ENCODE measurements at places on chromosomes 5 and 9.
A peak's percentile ranks its signal among the peaks of the same experiment; 100 is the strongest.

DNA sequence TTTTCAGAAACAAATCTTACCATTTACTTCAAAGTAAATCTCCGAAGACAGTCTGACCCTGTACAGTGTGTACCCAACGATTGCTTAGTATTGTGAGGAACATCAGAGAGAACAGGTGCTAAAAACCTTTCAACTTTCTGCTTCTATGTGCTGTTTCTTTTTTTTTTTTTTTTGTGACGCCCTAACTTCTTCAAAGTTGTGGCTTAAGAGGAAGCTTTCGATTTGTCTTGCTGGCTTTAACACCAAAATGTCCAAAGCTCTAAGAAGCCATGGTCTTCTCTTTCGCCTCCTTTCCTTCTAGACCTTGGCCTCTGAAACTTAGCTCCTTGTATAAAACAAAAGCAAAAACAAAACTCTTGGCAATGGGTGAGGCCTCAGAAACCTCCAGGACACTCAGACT lies 1.2 kb downstream of the TNFSF8 start:
- peaks cover 46% of the 10 kb centered on the region for H3K4me1 ChIP-seq
- H3K36me3 ChIP-seq: no peaks in the 10 kb centered on the region
- H3K27me3 ChIP-seq: no peaks in the 10 kb centered on the region
- peak overlapping the region; percentile 44 for H3K27ac ChIP-seq

- no peak overlapping the region for H3K4me3 ChIP-seq
- DNase-seq: no peak
- no peaks in the 10 kb centered on the region for H3K36me3 ChIP-seq
- no peak overlapping the region for H3K27ac ChIP-seq
- H3K27me3 ChIP-seq: no peaks in the 10 kb centered on the region
- H3K4me1 ChIP-seq: no peaks in the 10 kb centered on the region
These were observed 76.5 kb downstream of the NR6A1 start for GRCh38 chr9:124694414-124695279.

- no peak for DNase-seq
- H3K4me1 ChIP-seq: peaks cover 88% of the 10 kb centered on the region
- H3K36me3 ChIP-seq: peaks cover 11% of the 10 kb centered on the region
- peak overlapping the region; percentile 79 for H3K4me3 ChIP-seq
These were observed 15.0 kb downstream of the STK10 start for GRCh38 chr5:172172912-172173563.

DNA sequence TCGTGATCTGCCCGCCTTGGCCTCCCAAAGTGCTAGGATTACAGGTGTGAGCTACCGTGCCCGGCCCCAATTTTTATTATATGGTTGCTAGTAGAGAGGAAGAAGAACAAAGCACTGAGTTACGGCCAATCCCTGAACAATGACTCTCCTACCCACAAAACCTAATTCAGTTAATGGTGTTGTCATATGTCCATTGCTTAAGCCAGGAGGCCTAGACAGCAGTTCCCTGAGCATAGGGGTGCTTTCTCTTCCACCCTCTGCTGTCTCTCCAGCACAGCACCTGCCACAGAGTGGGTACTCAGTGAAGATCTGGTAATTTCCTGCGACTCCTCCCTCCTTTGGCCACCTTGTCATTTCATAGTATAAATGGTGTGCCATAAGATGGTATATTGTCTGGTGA lies 21.4 kb upstream of the LTC4S start:
- no peak for DNase-seq
- no peaks in the 10 kb centered on the region for H3K4me1 ChIP-seq
- H3K4me3 ChIP-seq: no peak overlapping the region
- no peaks in the 10 kb centered on the region for H3K27me3 ChIP-seq
- no peak overlapping the region for H3K27ac ChIP-seq

GRCh38 chr5:72130351-72130761 lies 23.1 kb downstream of the MAP1B start:
- H3K36me3 ChIP-seq: no peaks in the 10 kb centered on the region
- no peaks in the 10 kb centered on the region for H3K4me1 ChIP-seq
- no peak overlapping the region for H3K27ac ChIP-seq
- H3K27me3 ChIP-seq: peaks cover 4% of the 10 kb centered on the region
- no peak overlapping the region for H3K4me3 ChIP-seq

DNA sequence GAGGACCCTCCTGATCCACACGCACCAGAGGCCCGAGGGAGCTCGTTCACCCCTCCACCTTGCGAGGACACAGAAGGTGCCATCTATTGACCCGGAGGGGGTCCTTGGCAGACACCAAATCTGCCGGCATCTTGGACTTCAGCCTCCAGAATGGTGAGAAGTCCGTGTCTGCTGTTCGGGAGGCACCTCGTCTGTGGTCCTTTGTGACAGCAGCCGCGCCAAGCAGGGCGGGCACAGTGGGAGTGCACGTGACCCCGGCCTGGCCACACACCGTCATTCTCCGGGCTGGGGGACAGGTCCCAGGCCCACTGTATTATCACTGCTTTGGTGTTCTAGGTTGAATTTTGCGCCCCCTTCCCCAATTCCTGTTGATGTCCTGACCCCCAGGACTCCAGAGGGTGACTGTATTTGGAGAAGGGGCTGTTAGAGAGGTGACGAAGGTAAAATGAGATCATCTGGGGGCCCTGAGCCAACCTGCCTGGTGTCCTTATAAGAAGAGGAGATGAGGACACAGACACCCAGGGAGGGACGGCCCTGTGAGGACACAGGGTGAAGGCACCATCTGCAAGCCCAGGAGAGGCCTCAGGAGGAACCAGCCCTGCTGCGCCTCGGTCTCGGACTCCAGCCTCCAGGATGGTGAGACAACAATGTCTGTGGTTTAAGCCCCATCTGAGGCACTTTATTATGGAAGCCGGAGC lies 15.7 kb downstream of the LPCAT1 start:
- no peak overlapping the region for H3K4me3 ChIP-seq
- H3K36me3 ChIP-seq: peaks cover 10% of the 10 kb centered on the region
- peak; percentile 41 for DNase-seq
- no peaks in the 10 kb centered on the region for H3K27me3 ChIP-seq

- no peaks in the 10 kb centered on the region for H3K27me3 ChIP-seq
- no peaks in the 10 kb centered on the region for H3K4me1 ChIP-seq
- no peak overlapping the region for H3K4me3 ChIP-seq
- H3K36me3 ChIP-seq: no peaks in the 10 kb centered on the region
- H3K27ac ChIP-seq: no peak overlapping the region
These were observed 80.6 kb downstream of the SPEF2 start for GRCh38 chr5:35698047-35698808.

DNA sequence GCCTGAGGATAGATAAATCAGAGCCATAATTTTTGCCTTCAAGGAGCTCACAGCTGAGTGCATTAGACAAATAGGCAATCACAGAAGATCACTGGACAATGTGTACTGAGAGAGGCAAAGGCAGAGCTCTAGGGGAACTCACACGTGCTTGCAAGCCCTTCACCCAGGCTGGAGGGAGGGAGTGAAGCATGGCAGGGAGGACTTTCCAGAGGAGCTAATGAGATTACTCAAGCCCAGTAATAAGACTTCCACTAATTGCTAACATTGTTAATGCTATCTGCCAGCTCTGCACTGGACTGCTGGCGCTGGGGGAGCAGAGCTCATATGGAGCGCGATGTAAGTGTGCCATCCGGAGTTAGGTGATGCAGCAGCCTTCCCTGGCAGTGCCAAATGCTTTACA lies 408.4 kb downstream of the NTRK2 start:
- no peak for DNase-seq
- H3K4me1 ChIP-seq: no peaks in the 10 kb centered on the region
- H3K27ac ChIP-seq: no peak overlapping the region
- H3K36me3 ChIP-seq: no peaks in the 10 kb centered on the region
- H3K27me3 ChIP-seq: no peaks in the 10 kb centered on the region

DNA sequence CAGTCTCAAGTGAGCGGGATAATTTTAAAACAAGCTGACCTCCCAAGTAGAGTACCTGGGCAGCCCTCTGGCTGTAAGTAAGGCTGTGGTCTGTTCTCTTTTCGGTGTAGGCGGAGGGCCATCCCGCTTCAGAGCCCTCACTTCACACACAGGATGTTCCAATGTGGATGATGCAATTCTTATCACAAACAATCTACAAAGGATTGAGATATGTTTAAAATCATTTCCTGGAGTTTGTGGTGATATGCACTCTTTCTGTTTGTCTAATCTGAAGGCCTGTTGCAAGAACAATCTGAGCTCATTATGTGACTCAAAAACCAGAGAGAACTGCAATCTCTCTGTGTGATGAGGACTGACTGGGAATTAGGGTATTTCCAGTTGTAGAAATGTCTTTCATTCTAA lies 42.5 kb downstream of the ITGA2 start:
- H3K27ac ChIP-seq: no peak overlapping the region
- H3K4me3 ChIP-seq: no peak overlapping the region
- DNase-seq: no peak
- H3K4me1 ChIP-seq: no peaks in the 10 kb centered on the region
- H3K27me3 ChIP-seq: no peaks in the 10 kb centered on the region
- no peaks in the 10 kb centered on the region for H3K36me3 ChIP-seq

GRCh38 chr5:134576386-134577021 lies 51.0 kb downstream of the JADE2 start:
- H3K27me3 ChIP-seq: no peaks in the 10 kb centered on the region
- peaks cover 68% of the 10 kb centered on the region for H3K36me3 ChIP-seq
- no peak overlapping the region for H3K27ac ChIP-seq

DNA sequence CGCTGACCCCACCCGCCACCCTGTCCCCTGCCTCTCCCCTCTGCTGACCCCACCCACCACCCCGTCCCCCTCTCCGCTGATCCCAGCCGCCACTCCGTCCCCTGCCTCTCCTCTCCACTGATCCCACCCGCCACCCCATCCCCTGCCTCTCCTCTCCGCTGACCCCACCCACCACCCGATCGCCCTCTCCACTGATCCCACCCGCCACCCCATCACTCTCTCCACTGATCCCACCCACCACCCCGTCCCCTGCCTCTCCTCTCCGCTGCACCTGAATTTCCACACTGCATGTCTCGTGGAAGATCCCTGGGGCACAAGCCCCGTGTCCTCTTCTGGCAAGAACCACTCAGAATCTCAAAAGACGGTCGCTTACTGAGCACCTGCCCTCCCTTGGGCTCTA lies 53.4 kb upstream of the OLFM1 start:
- H3K27me3 ChIP-seq: no peaks in the 10 kb centered on the region
- no peak for DNase-seq
- H3K4me1 ChIP-seq: no peaks in the 10 kb centered on the region
- H3K36me3 ChIP-seq: no peaks in the 10 kb centered on the region
- H3K27ac ChIP-seq: no peak overlapping the region

DNA sequence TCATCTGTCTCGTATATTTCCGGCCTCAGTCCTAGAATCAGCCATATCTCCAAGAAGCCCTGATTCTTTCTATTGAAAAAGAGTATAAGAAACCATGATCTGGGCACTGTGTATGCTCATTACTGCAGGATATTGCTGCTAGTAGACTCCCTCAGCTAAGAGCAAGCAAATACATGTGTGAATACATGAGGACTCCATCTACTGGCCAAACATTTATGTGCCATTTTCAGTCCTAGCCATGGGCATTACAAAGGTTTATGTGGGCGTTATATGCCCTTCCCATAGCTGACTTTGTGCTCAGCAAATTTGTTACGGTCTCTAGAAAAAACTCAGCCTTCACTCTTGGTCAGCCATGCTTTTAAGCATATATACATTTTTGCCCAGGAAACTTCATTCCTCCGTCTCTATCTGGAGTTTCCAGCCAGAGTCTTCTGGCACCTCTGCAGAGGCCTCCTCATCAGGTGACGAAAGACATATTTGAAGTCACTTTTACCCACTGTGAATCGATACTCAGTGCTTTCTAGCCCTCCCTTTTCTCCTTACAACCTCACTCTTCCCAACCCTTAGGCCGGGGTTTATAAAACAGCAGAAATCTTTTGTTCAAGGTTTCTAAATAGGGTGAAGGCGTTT lies 1495.6 kb upstream of the CDH6 start:
- DNase-seq: no peak
- no peaks in the 10 kb centered on the region for H3K27me3 ChIP-seq
- no peak overlapping the region for H3K27ac ChIP-seq

DNA sequence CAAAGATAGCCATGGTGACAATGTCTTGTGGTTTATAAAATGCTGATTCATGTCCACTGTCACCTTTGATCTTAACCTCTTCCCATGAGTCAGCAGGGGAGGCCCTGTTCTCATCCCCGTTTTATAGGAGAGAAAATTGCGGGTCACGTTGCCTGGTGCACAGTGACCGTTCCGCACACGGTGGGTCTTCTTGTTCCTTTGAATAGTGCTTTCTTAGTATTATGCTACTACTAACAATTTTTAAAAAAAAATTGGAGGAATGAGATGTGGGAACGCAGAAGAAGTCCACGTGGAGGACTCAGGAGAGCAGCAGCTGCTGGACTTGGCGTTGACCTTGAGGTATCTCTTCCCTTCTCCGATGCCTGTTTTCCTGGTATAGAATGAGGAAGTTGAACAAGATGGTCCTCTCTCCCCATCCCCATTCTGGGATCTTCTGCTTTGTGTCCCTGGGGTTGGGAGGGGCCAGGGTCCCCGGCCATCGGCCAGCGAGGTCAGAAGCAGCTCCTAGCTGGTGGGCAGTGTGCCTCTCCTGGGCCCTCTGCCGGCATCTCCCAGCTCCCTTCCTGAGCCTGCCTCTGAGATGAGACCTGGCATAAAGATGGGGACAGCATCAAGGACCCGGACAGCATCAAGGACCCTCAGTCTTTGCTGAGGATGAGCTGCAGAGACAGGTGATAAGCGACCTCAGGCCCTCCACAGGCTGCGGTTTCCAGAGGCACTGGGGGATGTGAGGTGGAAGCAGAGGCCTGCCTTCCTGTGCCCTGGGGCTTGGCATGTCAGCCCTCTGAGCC lies 143.9 kb downstream of the C9orf50 start:
- H3K27ac ChIP-seq: peak overlapping the region; percentile 18
- DNase-seq: no peak

GRCh38 chr9:6078382-6079105 lies 63.1 kb upstream of the RANBP6 start:
- H3K4me3 ChIP-seq: no peak overlapping the region
- no peaks in the 10 kb centered on the region for H3K27me3 ChIP-seq
- H3K27ac ChIP-seq: no peak overlapping the region
- no peak for DNase-seq

GRCh38 chr5:33260098-33260497 lies 180.7 kb upstream of the TARS1 start:
- no peak for DNase-seq
- H3K27ac ChIP-seq: no peak overlapping the region
- H3K4me1 ChIP-seq: no peaks in the 10 kb centered on the region
- no peaks in the 10 kb centered on the region for H3K36me3 ChIP-seq
